ENCODE measurements at places on chromosomes 3 and 15.

DNA sequence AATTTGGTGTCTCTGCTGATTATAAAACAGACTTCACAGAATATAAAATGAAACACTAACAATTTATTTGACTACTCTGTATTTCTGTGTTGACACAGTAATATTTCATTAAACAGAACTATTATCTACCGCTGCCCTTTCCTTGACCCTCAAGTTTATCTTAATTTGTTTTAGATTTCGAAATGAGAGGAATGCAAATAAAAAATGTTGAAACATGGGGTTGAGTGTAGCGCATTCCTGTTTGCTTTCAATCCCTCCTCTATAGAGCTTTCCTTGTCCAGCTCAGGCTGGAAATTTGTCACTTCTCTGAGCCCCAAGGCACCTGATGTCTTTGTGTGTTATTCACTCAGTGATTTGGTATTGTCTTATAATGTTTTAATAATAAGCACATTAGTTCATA is 550.2 kb downstream of the ZBBX start:
- no peak for DNase-seq

DNA sequence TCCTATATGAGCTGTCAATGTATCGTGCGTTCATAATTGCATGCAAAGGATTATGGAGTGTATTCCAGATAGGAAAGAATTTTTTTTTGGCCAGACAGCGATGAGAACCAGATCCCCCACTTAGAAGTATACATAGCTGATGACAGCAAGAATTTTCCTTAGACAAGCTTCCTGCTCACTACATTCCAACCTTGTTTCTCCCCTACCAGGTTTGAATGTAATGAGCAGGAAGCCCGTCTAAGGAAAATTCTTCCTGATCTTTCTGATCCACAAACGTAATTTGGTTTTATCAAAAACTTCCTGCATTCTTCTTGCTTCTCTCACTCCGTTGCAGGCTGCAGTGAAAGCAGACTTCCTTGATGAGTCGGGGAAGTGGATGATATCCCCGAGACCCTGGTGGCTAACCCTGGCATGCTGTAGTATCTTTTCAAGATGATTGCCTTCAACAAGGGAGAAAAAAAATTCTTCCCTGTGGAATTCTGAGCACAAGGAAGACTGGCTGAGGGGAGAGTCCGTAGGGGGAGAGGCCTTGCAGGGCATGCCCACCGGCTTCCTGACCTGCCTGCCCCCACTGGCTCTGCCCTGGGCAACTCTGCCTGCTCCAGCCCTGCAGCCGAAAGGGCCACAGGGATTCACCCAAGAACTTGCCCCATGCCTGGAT is 243.1 kb downstream of the TLE3 start:
- no peak for DNase-seq

GRCh38 chr3:112777811-112778210 is 68.9 kb downstream of the CD200R1L start:
- peak; percentile 25 for DNase-seq

GRCh38 chr3:127598841-127599570 is 795 bp downstream of the MCM2 start:
- DNase-seq: no peak

GRCh38 chr15:69951898-69952555 is 145.7 kb downstream of the TLE3 start:
- DNase-seq: no peak

DNA sequence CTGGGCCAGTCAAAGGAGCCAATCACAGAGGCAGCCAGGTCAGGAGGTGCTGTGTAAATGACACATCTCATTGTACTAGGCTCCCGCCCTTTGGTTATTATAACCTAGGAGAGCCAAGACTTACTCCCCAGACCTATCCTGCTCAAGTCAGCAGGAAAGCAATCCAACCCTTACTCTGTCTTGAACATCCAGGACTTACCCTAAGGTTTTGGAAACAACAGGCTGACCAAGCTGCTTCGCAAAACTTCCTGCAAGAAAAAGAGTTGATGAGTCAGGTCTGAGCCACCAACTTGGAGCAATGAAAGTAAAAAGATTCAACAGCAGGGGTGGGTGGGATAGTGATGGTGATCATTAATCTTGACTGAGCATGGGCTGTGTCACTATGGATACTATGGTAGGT is 144.4 kb downstream of the MYLK start:
- no peak for DNase-seq

DNA sequence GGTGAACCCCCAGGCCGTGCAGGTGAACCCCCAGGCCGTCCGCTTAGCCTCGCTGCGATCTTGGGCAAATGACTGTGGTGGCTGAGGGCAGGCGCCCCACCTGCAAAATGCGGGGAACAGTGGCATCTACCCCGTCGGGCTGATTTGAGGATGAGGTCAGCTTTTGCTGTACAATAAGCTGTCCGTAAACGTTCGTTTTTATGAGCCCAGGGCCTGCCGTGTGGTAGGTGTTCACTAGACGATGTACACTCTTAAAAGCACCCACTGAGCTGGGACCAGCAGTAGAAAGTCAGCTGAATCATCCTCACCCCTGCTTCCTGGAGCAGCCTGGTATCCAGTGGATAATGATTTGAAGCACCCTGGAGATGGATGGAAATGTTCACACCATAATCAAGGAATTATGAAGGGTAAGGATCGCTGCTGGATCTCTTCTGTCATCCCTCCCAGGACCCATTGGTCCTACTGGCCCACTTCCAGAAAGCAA is 943 bp upstream of the PCSK6 start:
- no peak for DNase-seq

GRCh38 chr15:82810890-82811426 is 1.5 kb downstream of the WHAMM start:
- peak; percentile 10 for DNase-seq

- no peak for DNase-seq
Measured at GRCh38 chr3:12574131-12574530, 17.2 kb downstream of the MKRN2 start.
